NCI-H2107 (cell line): ENCODE measurements at places on chromosomes 13 and 19.

GRCh38 chr19:1091544-1092175 lies 3.5 kb downstream of the POLR2E start:
- DNase-seq = no peak

DNA sequence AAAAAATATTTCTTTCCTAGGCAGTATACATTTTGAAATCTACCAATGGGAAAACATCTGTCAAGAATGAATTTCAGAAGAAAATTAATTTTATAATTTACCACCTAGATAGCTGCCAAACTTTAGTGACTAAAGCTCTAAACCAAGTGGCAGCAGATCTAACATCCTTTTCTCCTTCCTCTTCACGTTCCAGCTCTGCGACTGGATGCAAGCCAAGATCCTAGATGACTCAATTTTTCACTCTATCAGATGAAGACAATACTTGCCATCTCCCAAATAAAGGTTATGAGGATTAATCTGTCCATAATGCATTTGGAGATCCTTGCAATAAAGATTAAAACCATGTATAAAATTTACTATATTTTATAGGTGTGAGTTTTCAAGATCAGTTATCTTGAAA lies 66.7 kb upstream of the MIR17HG start:
- no peak for DNase-seq

DNA sequence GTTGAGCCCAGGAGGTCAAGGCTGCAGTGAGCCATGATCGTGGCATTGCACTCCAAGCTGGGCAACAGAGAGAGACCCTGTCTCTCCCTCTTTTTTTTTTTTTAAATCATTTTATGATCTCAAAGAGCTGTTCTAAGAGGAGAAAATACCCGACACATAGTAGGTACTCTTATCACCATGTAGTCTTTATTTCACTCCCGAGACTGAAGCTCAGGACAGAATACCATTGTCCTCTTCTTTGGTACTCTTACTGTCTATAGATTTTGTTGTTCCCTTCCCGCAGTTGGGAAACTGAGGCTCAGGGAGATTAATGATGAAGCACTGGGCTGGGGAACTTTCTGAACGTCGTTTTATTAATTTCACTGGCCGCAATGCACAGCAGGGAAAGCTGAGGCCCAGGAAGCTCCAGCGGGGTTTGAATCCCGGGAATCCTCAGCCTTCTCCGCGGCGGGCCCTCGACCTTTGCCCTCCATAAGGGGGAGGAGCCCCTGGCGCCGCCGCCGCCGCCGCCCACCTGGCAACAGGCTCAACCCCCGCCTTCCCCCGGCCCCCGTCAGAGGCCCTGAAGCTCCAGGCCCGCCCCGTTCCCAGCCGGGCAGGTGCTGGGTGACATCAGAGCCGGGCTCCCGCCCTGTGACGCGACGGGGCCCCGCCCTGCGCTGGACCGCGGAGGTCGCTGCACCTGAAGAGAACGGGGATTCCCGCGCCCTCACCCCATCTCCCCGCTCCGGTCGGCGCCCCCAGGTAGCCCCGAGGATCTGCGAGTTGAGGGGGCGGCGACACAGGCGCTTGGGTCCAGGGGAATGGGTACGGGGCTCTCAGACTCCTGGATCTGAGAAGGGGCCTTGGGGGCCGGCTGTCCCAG lies 1.6 kb downstream of the MYH14 start:
- peak; percentile 67 for DNase-seq

GRCh38 chr19:54207983-54208783 lies 7.5 kb downstream of the RPS9 start:
- DNase-seq = no peak
